Smooth muscle cell of the brain vasculature (primary cell): ENCODE measurements at places on chromosomes 1 and 21.

DNA sequence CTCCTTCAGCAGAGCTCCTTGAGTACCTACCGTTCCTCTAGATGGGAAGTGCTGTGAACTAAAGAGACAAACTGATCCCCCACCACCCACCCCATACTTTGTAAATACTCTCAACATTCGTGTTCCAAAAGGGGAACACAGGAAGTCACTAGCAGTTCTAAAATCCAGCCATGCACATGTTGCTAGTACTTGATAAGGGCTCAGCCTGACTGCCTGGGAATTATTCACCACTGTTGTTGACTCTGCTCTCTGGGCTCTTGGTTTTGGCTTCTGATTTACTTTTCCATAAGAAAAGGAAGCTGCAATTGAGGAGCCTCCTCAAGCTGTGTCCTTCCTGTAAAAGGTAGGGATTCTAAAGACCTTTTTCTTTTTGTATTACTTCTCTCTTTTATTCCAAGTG, 67.5 kb downstream of the IVNS1ABP start:
- DNase-seq: no peak

GRCh38 chr21:15132781-15133180, 68.0 kb upstream of the NRIP1 start:
- DNase-seq: no peak

DNA sequence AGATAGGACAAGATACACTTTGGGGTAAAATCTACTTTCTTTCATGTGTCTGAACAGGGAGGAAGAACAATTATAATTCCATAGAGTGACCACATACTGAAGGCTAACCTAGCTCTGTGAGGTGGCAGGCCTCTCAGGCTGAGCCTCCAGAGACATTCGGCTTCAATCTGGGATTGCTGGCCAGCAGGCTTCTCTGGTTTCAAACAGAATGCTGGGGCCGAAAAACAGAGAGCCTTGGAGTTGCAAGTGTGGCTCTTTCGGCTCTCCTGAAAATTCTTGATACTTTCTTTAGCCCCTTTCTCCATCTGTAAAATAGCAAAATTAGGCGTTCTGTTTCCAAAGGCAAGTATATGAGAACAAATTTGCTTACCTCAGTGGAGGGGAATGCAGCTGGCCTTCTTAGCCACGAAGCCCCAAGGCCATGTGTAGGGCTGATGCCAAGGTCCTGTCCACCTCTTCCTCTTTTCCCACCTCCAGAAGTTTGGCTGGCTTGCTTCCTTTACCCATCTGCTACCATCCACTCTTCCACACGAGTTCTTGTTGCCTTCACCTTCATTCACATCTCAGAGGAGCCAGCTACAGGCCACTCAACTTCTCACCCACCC, 30.0 kb upstream of the UBE2U start:
- DNase-seq: no peak

GRCh38 chr1:239952348-239953308, 139.1 kb upstream of the FMN2 start:
- no peak for DNase-seq

- DNase-seq: no peak
Observed at GRCh38 chr21:18803624-18804023, 400.0 kb upstream of the TMPRSS15 start.

DNA sequence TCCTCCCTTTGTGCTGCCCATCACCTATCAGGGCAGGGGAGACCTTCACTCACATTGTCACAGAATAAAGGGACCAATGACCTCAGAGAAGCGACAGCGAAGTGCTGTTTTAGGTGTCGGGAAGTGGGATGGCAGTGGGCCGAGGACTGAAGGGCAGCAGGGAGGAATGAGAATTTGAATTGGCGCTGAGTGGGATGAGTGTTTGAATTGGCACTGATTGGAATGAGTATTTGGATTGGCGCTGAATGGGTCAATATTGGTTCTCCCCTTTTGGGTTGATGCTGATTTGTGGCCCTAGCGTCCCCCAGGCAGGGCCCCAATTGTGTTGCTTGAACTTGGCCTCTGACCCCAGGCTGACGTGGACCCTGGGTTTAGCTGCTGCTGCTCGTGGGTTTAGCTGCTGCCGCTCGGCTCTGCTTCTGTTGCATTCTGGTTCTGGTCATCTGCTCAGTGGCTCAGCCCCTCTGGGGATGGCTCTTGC, 12.4 kb upstream of the UMODL1 start:
- no peak for DNase-seq

GRCh38 chr1:51238034-51238403, 1.9 kb downstream of the RNF11 start:
- no peak for DNase-seq

DNA sequence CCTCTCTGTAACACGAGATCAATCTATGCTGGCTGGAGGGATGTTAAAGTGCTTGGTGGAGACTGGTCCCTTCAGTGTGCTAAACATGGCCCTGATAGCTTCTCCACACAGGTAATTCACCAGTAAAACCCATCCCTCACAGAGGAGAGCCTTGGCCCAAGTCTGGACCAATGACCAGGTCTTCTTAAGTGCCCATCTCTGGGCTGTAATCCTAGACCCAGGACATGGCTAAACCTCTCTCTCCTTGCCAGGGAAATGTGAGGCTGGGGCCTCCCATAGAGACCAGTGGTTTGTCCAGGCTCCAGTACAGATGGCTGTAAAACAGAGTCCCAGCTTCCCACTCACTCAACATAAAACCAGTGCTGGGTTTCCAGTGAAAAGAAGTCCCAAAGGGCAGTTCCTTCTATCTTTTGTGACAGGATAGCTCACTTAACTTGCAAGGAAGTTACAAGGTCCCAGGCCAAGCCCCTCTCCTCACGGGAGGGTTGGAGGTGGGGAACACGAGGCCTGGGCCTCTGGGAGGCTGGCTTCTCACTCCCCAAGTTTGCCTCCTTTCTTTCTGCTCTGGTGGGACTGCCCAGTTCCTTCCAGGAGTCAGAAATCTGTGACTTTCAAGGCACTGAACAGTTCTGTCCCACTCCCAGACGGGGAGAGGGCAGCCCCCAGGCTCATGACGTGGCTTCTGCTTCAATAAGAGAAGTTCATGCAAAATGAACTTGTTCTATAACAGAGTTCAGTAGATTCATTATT, 2.2 kb upstream of the KIF17 start:
- DNase-seq: no peak

- DNase-seq: no peak
Observed at GRCh38 chr1:155715777-155716176, 26.9 kb downstream of the DAP3 start.

DNA sequence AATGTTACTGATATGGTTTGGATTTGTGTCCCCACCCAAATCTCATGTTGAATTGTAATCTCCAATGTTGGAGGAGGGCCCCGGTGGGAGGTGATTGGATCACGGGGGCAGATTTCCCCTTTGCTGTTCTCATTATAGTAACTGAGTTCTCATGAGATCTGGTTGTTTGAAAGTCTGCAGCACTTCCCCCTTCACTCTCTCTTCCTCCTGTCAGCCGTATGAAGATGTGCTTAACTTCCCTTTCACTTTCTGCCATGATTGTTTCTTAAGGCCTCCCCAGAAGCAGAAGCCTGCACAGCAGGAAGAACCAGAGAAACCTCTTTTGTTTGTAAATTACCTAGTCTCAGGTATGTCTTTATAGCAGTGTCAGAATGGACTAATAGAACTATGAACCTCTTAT, 28.4 kb downstream of the TRIM33 start:
- no peak for DNase-seq

DNA sequence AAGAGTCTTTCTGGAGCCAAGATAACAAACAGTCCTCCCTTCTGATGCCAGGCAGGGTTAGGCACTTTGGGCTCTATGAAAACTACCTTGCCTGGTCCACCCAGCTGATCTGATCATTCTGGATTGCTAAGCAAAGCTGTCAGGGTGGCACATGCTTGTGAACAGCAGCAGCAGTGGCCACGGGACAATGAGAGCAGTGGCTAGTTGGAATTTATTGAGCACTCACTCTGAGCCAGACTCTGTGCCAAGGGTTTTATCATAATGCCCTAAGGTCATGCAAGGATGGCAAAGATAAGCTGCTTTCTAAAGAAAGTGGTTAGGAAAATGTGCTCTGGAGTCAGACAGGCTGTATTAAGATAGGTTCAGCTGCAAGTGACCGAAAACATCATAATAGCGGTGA, 390.4 kb upstream of the VAMP3 start:
- DNase-seq: no peak

- DNase-seq: no peak
Observed at GRCh38 chr1:10504249-10504648, 29.5 kb downstream of the PEX14 start.

- DNase-seq: no peak
Observed at GRCh38 chr1:41613689-41614574, 129.4 kb upstream of the EDN2 start.

GRCh38 chr1:234246638-234247116, 126.6 kb upstream of the COA6 start:
- no peak for DNase-seq

GRCh38 chr1:207069061-207069460, 16.0 kb downstream of the PFKFB2 start:
- DNase-seq: no peak

DNA sequence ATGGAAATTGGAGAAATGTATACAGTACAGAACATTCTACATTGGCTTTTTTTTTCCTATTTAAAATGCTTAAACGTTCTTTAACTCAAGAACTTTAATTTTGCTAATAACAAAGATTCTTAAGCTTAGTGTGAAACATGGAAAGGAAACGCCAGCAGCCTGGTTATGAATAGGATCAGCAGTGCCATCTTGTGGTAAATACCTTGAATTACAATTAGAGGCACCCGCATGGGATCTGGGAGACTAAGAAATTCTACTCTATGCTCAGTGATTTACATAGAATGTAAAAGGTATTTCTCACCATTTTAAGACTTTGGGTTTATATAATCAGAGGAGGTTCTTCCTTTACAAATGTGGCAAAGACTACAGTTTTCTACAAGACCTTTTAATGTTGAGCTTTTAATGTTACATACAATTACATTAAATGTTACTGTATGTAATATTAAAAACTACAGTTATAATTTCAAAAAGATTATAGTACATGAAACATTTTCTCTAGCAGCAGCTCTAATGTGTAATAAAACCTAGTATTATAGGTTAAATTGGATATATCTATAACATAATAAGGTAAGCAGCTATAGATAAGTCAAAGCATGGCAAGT, 32.1 kb upstream of the APOBEC4 start:
- peak; percentile 17 for DNase-seq

GRCh38 chr1:72540674-72541073, 258.3 kb upstream of the NEGR1 start:
- no peak for DNase-seq

DNA sequence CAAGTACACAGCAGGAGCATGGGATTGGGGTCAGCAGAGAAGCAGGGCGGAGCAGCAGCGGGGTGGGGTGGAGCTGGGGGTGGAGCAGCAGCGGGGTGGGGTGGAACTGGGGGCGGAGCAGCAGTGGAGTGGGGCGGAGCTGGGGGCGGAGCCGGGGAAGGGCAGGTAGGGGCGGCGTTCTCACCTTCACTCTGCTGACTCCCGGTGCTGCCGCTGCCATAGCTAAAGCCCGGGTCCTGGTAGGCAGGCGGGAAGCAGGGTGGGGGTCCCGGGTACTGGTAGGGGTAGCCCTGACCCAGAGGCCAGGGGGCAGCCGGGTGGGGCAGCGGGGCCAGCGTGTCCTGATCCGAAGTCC, 6.7 kb downstream of the TAS1R3 start:
- no peak for DNase-seq

DNA sequence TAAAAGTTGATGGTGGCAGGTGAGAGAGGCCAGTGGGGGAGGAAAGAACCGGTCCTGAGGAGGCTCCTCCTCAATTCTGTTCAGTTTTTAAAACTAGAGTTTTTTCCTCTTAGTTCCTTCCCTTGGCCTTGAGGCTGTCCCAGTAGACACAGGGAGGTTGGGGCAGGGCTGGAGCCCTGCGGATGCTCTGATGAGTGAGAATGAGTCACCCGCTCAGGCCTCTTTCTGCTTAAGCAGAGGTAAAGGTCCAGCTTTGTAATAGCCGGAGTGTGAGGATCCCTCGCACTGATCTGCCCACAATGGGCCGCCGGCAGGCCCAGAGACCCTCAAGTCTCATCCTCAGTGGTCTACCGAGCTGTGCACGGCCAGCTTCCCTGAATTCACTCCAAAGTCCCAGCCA, 49.6 kb upstream of the IRF2BP2 start:
- peak; percentile 40 for DNase-seq

GRCh38 chr1:71770121-71770520, 512.2 kb downstream of the NEGR1 start:
- no peak for DNase-seq

DNA sequence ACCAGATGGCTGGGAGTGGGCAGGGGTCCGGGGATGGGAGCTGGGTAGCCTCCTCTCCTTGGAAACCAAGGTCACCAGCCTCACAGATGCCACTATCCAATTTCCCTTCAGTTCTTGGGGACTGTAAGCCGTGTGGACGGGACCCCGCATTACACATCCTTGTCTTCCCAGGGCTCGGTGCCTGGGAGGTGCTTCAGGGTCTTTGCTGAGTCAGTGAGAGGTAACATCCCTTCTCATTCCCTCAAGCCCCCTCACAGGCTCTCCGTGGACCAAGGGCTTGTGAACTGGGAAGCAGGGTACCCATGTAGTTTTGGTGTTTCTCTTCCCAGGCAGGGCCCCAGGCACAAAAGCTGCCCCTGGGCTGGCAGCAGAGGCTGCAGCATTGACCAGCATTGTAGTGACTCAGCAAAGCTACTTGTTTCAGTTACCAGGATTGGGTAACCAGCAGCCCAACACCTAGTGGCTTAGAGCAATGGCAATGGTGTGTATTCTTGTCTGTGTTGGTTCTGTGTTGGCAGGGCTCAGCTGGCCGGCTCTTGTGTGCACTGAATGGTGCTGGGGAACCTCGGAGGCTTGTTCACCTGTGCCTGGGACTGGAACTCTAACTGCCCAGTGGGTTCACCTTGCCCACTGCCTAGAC, 24.6 kb upstream of the PCBP3 start:
- DNase-seq: no peak

GRCh38 chr1:118381197-118381869, 196.3 kb upstream of the SPAG17 start:
- DNase-seq: no peak

DNA sequence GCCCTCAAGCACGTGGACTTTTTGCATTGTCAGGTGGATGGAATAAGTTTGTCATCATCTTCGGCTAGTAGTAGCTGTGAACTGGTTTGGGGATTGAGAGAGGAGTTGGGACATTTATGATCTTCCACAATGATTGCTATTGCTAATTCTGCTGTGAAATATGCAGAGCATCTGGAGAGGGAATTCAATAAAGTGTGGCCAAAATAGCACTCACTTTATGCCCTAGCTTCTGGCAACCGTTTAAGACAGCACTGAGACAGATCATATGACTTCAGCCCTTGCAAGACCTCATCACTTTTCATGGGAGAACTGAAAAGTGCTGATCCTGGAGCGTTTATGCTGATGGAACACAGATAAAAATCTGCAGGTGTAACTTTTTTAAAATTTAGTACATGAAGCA, 360.8 kb downstream of the GPATCH2 start:
- DNase-seq: no peak
